ENCODE measurements at places on chromosomes 7 and 10.

GRCh38 chr10:128150045-128150493 is 23.8 kb upstream of the MKI67 start:
- DNase-seq: peak; percentile 83

- DNase-seq: no peak
These were observed 167.5 kb upstream of the MEOX2 start for GRCh38 chr7:15853832-15854470.

DNA sequence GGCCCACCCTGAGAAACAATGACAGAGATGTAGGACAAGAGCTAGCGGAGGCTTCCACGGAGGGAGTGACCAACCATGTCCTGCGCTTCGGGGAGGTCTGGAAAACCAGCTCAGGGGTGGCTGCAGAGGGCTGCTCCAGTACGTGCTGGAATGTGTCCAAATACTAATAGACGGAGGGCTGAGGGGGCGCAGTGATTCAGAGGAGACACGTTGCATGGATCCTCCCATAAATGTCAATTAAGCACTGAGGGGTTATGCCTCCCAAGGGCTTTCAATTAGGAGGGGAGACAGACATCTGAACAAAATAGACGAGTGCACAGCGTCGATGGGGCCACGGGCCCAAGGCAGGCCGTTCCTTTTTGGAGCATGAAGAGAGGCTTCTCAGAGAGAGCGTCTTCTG is 51.0 kb upstream of the NPS start:
- DNase-seq: peak; percentile 20

GRCh38 chr7:41705109-41705901 is 2.4 kb upstream of the INHBA start:
- DNase-seq: peak; percentile 80

DNA sequence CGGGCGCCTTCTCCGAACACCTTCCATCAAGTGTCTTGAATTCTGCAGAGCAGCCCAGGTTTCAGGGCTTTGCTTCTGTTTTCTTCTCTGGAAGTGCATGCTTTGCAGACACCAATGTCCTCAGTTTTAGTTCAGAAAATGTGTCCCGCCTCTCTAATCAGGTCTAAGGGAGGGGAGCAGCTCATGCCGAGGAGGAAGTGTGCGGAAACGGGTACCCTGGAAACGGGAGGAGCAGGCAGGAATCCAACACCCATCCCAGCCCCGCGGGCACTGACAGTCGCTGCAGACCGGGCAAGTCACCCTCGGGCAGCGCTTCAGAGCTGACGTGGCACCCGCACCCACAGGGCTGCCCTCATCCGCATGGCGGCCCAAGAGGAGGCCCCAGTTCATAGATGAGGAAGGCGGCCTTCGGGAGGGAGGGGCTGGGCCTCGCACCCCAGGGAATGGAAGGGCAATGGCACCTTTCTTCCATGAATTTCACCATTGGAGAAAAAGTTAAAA is 338.7 kb downstream of the DNAJB6 start:
- DNase-seq: no peak

GRCh38 chr7:28675429-28675828 is 263.1 kb downstream of the CREB5 start:
- no peak for DNase-seq

DNA sequence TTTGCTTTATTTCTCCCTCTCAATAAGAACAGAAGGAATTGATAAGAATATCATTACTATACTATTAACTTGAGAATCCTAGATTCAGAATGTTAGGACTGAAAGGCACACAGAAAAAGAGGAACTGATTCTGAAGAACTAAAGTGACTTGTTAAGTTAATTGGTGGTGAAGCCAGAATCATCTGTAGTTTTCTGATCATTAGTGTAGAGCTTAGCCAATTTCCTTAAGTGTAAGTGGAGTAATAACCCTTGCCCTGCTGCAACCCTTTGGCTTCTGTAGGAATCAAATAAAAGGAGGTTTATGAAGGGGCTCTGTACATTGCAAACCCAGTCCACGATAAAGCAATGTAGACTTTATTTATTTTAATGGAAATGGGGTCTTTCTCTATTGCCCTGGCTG is 1186.0 kb downstream of the SORCS3 start:
- no peak for DNase-seq

DNA sequence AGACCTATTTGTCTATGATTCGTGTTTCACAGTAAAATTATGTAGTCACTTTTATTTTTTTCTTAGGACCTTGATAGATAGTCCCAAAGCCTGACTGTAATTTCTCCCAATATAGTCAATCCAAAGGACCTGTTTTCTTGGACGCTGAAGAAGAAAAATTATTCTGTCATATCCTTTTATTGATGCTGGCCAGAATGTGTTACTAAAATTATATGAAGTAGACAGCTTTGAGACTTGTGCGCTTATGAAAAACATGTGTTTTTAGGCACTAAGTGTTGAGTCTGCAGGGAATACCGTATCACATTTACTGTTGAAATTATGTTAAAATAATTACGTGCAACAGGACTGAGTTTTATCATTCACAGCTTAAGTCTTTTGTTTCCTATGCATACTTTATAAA is 17.9 kb downstream of the TES start:
- no peak for DNase-seq

DNA sequence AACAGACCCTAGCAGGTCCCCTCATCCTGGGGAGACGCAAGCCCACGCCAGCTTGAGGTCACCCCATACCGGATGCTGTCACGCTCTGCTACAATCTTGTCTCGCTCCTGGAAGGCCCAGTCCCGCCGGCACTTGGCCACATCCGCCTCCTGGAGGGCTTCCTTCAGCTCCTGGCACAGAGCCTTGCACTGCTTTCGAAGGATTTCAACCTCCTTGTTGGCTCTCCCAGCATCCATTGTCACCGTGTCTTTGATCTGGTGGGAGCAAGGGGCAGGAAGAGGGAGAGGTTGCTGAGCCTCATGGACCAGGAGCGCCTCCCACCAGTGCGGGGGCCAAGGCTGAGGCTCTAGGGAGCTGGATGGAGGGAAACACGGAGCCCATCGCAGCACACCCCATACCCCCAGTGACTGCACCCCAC is 90.9 kb downstream of the DLG5 start:
- DNase-seq: no peak

- no peak for DNase-seq
These were observed 23.5 kb upstream of the GPR26 start for GRCh38 chr10:123642697-123643096.

DNA sequence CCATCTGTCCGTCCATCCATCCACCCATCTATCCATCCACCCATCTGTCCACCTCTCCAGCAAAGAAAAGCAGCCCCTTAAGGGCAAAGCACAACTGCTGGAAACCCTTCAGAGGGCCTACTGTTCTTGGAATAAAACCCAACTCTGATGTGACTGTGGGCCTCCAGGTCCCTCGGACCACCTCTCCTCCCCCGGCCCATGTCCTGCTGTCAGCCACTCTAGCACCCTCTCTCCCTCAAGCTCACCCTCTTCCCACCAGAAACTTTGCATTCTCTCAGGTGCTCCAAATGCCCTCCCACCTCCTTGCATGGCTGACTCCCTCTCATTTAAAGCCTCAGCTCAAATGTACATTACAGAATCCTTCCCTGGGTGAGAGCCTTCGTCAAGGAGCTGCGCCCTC is 110.3 kb downstream of the ARHGAP22 start:
- DNase-seq: no peak

All from NCI-H82 (cell line).